ENCODE measurements at places on chromosomes 12 and 14. TPM values are rescaled to one million over a fixed set of nuclear protein-coding genes. Genes with fewer than 3 reads are reported as not detected.

DNA sequence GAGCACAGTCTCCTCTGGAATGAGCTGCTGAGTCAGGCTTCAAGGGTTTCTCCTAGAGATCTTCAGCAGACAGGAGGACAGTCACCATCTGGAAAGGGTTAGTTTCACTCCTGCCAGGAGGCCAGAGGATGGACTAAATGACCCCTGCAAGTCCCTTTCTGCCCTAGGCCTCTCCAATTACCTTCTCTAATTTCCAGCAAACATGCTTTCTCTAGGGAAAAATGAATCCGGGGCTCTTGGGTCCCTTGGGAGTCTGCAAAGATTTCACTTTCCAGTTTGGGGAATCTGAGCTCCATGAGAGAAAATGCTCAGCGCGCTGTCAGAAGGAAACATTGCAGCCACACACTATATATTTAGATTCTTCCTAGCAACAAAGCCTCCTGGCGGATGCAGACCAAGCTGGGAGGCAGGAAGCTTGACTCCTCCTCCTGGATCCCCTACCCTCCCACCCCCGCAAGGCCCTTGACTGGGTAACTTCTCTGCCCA is 184.4 kb upstream of the CCND2 start:
- no peak for DNase-seq

GRCh38 chr12:5456906-5457305 is 25.0 kb downstream of the NTF3 start:
- no peak for DNase-seq

DNA sequence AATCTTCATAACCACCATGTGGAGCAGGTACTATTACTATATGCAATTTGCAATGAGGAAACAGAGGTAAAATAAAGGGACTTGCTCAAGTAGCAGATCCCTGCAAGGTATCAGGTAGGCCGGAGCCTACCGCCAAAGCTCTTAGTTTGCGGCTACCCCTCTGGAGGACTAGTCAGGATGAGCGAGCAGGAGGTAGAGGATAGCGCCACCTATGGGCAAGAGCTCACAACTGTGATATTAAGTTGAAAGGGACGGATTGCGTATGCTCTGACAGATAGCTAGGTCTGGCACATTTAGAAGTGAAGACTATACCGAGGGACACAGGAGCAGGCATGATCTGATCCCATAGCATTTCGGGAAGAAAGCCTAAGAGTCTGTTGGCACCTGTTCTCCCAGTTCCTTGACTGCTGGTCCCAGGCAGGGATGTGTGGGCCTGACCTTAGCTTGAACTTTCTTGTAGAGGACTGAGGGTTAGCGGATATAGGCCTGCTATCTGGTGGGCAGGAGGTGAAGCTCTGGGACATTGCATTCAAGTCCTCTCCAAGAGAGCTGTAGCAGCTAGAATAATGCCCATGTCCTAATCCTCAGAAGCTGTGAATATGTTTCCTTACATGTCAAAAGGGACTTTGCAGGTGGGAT is 48.0 kb downstream of the SLC17A8 start:
- DNase-seq: peak; percentile 66

GRCh38 chr12:57224973-57225679 is 4.4 kb upstream of the SHMT2 start:
- peak; percentile 48 for DNase-seq

DNA sequence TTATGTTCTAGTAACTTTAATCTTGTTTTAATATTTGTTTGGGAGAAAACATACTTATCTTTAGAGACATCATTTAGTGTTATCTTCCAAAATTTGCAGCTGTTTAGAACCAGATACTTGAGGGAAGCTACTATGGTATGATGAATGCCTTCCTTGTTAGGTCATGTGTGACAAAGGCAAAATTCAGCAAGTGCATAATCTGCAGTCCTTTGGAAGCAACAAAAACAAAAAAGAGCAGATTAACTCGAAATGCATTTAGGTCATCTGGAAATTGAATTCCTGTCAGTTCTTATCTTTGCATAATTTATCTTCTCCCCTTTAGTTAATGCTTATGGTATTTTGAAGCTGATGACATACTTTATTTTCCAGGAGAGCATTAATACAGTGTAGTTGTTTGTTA is 3.5 kb downstream of the FBXO34 start:
- DNase-seq: no peak

DNA sequence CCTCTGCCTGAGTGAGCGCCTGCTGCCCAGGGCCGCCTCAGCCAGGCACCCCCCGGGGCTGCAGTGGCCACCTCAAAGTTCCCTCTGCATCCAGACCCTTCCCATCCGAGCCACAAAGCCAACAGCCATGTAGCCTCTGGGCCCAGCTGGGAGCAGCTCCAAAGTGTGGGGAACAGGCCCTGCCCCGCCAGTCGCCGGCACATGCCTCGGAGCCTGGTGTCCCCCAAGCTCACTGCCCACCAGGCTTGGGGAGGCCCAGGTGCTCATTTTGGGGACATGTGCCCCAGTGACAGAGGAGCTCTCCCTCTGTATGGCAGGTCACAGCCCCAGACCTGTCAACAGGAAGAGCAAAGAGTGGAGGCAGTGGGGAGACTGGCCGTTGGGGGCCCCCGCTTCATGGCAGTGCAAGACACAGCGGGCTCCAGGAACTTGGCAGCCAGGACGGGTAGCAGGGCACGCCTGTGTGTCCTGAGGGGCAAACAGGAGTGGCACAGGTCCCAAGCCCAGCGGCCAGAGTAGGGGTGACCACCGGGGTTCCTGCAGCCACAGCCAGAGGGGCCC is 29.9 kb downstream of the JAG2 start:
- DNase-seq: no peak

GRCh38 chr12:1184402-1184801 is 193.4 kb downstream of the ERC1 start:
- DNase-seq: no peak

GRCh38 chr14:32629236-32629635 is 300.1 kb downstream of the AKAP6 start:
- no peak for DNase-seq

The ANKS1B gene
- total RNA-seq: 10.2 TPM

The RSRC2 gene
- 50.8 TPM for total RNA-seq

The PLEKHD1 gene
- under 0.01 TPM for total RNA-seq

The AICDA gene
- not detected for total RNA-seq

The TMEM229B gene
- 2.0 TPM for total RNA-seq
